COLO829 (cell line): ENCODE measurements at places on chromosomes 4 and X.

GRCh38 chrX:141894733-141895132 is 9.0 kb upstream of the MAGEC1 start:
- DNase-seq: no peak

DNA sequence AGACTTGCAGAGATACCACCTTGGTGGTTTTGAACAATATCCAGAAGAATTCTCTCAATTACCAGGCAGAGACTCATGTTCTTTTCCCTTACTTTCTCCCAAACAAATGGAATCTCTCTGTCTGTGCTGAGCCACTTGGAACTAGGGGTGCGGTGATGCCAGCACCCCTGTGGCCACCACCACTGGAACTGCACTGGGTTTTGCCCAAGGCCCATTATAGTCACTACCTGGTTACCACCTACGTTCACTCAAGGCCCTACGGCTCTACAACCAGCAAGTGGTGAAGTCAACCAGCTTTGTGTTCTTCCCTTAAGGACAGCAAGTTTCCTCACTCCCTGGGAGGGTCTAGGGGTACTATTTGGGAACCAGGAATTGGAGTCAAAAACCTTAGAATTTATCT is 1183.7 kb downstream of the FSTL5 start:
- no peak for DNase-seq

GRCh38 chr4:119244832-119245231 is 32.3 kb downstream of the USP53 start:
- DNase-seq: no peak

GRCh38 chr4:33381816-33382215 is 2661.6 kb downstream of the PCDH7 start:
- DNase-seq: no peak

DNA sequence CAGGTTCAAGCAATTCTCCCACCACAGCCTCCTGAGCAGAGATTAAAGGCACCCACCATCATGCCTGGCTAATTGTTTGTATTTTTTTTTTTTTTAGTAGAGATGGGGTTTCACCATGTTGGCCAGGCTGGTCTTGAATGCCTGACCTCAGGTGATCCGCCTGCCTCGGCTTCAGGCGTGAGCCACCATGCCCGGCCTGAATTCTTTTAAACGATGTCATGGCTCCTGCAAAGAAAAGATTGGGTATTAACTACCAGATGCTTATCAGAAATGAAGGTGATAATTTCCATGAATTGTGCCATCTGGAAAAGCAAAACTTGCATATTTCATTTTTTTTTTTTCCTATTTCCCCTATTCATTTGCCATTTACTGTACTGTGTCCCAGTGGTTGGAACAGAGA is 195.7 kb upstream of the IGFBP7 start:
- no peak for DNase-seq

DNA sequence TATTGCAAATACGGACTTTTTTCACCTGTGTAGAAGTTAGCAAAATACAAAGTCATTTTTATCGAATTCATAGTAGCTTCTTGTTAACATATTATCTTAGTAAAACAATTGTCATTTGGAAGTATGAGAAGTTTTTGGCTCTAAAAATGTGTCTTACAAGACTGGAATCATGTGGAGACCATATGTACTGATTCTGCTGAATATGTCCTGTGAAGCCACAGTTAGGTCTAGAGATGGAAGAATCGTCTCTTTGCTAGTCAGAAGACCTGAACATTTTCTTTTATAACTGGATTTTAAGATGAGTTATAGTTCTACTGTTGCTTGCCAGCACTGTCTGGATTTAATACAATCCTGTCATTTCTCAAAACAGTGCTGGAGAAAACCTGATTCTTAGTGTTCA is 29.0 kb downstream of the TMEM165 start:
- no peak for DNase-seq

GRCh38 chr4:46852800-46853199 is 56.2 kb downstream of the COX7B2 start:
- no peak for DNase-seq

DNA sequence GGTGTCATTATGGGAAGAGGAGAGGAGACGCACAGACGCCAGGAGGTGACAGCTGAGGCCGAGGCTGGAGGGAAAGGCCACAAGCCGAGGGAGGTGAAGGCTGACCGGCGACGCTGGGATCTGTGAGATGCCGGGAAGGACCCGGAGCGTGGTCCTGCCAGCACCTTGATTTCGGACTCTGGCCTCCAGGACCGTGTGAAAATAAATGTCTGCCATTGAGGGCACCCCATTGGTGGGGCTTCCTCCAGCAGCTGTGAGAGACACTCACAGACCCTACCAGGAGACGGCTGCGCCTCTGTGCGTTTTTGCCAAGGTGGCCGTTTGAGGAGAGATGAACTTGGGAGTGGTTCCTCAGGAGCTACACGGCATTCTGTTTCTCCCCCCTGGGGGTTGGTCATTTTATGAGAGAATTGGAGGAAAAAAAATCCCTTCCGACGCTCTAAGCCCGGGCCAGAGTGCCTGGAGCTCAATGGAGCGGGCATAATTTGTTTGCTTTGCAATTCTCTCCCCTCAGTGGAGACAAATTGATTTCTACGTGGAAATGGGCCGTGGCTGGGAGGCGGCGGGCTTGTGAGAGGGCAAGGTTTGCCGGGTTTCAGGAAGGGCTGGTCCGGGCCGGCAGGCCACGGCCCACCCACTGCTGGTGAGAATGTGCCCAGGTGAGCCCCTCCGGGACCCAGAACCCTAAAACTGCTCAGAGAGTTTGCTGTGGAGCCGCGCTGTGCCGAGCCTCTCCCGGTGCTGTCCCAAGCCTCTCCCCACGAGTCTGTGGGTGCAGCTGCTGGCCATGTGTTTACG is 53.9 kb downstream of the CPZ start:
- DNase-seq: no peak

DNA sequence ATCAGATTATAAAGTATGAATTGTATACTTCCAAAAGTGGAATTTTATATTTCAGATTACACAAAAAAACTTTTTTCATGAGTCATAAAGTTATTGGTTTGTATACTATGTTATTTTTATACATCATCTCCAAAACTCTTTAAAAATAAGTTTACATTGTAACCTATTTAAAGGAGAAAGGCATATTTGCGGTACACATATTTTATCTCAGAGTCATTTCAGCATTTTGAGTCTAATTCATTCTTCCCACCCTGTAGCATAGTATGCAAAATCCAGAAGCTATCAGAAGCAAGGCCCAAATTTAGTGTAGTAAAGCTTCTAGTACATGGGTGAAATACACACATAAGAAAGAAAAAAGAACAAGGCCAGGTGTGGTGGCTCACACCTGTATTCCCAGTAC is 80.3 kb downstream of the AWAT2 start:
- DNase-seq: no peak

- no peak for DNase-seq
Observed at GRCh38 chr4:5126857-5127256, 75.6 kb downstream of the STK32B start.
